ENCODE measurements at places on chromosomes 6 and 20.

GRCh38 chr20:58647796-58648501 is 3.1 kb upstream of the STX16 start:
- no peak for DNase-seq

DNA sequence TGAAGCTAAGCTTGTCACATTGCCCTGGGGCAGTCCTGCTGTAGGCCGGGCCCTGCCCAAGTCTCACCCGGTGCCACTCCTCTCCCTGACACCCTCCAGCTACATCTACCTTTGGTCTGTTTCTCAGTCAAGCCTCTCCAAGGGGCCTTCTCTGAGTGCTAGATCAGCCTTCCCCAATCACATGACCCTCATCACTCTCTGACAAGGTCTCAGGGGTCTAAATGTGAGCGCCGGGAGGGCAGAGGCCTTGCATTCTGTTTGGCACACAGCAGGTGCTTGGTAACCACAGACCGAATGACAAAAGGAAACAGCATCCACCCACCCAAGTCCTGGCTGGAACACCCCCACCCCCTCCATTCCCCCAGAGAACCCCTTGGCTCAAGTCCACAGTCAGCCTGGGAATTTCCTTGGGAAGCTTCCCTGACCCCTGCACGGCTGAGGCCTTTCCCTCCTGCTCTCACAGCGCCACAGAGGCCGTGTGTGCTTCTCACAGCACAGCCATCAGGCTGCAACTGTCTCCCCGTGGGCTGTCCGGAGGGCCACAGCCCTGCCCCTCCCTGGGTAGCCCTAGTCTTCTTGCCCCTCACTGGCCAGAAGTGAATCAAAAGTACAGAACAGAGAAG is 32.9 kb downstream of the PKIG start:
- no peak for DNase-seq

DNA sequence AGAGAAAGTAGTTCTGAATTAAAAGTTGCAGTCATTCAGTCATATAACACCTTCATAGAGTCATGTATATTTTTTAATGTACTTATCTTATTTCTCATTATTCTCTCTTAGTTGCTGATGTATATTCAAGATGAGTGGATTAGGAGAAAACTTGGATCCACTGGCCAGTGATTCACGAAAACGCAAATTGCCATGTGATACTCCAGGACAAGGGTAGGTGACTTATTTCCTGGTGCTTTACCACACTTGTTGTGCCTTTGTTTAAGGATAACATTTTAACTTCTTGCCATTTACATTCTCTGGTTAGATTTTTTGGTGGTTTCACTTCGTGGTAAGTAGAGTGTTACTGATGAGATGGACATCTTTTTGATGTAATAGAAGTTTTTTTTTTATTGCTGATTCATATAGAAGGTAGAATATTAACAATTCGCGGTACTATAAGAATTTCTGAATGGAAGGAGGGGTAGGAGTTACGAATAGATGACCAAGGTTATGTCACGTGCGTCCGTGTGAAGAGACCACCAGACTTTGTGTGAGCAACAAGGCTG is 120.5 kb downstream of the NCOA3 start:
- DNase-seq: no peak

DNA sequence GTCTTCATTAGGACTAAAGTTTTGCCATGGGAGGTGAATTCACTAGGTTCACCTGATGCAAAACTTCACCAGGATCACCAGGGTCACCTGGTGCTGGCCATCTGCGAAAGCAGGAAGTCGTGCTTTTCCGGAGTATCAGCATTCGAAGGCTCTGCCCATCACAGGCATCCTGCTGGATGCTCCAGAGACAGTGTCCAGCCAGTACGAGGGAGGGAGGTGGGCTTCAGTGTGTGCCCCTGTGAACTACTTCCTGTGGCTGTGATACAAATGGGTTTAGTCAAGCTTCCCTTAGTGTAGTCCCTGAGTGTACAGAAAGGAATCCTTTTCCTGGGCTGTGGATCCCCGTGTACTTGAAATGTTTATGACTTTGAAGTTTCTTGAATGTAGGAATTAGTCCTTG is 3.4 kb upstream of the RPS6KA2 start:
- DNase-seq: no peak

DNA sequence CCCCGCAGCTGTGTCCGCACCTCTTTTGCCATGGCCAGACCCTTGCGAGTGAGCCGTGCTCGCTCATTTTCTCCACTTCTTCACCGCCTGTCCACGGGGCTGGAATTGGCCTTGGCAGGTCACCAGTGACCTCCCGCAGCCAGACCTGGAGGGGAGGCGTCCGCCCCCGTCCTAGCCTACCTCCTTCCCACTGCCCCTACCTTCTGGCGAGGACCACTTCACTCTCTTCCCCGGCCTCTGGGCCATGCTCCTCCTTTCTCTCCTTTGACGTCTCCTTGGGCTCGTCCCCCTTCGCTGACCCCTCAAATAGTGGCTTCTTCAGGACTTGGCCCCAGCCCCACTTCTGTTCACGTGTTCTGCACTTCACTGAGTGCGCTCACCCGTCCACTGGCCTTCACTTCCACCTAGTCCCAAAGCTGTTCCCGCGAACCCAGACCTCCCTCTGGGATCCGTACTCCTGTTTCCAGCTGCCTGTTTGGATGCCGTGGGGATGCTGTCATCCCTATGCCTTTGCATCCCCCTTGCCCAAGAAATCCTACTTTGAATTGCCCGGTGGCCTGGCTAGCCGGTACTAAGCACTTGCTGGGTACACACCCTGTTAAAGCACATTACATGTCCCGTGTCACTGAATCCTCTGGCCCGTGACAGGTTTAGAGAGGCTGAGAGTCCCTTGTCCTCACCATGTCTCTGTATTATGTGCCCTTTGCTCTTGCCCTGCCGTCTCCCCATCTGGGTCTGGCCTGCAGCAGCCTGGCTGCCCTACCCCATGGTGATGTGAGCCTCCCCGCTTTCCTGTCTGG is 33.0 kb downstream of the SPATA2 start:
- no peak for DNase-seq

DNA sequence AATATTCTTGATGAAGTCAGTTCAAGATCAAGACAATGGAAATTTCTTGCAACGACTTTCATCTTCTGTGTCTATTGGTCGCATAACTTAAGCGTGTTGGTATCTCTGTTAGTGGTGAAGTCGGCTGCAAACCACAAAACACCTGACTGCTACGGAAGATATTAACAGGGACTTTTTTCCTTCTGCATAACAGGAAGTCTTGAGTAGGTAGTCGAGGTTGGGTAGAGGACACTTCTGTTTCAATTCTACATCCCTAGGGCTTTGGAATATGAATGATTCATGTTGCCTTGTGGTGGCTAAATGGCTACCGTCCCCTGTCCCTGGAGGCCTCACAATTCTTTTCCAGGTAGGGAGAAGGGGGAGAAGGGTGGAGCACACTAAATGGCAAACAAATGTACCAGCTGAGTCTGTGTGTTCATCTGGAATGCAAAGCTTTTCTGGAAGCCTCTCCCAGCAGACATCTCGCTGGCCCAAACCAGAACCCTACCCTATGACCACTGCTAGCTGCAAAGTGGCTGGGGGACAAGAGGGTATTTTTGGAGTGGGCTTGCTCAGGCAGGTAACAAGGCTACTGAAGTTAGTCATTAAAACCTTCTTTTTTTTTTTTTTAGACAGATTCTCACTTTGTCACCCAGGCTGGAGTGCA is 34.6 kb upstream of the NKX2-2 start:
- peak; percentile 46 for DNase-seq

DNA sequence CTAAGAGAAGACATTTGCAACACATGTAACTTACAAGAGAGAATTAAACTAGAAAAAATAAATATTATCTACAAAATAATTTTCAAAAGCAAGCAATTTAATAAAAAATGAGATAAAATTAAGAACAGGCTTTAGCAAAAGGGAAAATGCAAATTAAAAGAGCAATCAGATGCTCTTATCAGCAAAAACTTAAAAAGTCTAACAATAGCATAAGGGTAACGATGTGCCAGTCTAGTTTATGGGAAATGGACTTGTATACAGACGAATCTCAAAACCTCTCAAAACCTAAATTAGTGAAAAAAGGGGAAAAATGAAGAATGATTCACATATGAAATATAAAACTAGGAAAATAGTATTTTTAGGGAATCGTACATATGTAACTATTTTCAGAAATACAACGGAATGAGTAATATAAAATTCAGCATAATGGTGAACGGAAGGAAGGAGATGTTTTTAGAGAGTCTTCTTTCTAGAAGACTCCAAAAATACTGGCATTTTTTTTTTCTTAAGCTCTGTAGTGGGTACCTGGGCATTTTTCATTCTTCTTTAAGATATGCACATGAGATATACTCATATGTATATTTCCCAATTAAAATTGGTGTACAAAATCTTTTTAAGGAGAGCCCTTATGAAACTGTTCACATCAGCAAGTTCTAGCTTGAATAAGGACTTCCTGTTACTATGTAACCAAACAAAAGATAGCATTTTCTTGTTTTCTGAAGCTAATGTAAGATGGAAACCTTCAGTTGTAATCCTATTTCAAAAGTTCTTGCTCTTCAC is 927 bp upstream of the MANEA start:
- DNase-seq: no peak

DNA sequence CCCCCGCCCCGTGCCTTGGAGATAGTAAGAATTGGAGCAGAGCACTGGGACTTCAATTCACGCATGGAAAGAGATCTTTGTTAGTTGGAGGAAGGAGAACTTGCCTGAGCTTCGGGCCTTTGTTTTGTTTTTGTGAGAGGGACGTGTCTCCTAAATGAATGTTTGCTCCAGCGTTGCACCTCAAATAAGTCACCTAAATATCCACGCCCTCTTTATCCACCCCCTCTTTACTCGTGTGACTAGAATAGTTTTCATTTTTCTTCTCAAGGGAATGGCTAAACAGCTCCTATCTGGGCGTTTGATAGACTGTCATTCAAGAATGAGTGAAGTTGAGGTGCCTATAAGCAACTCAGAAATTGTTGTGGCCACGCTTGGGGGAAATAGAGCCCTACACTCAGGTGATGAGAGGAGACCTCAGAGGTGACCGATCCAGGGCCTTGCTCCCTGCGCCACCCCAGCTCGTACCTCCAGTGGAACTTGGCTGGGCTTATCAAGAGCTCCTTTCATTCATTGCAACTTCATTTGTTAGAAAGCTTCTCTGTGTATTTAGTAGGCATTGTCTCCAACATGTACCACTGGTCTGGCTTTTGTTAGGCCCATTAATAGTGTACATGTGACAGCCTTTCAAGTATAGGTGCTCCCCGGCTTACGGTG is 861 bp downstream of the PCMTD2 start:
- no peak for DNase-seq

DNA sequence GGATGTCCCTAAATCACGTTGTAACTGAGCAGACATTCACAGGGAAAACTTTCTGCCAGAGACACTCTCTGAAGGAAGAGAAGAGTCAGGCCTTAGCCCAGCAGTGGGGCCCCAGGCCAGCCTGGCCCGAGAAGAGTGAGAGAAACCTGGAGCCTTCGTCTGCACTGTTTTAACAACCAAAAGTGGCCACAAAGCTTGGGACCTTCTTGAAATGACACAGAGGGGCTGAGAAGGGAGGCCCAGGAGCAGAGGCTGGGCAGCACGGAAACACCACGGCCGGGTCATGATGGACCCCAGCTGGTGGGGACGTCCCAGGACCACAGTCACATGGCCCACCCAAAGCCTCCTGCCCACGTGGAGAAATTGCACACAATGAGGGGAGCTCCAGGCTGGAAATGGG is 126.8 kb upstream of the THBS2 start:
- DNase-seq: no peak

DNA sequence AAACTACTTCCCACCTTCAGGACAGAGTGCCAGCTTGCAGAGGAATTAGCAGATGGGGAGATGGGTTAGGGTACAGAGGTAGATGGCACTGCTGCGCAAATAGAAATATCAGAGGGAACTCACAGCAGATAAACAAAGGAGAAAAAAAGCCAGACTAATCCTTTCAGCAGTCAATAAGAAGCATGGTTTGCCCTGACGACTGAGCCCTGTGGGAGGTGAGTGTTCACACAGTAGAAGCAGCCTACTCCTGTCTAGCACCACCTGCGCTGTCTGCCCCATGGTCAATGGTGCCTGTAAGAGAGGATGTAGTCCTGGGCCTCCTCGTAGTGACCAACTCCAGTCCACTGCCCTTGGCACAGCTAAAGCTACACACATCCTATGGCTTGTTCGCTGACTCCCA is 174.1 kb downstream of the IBTK start:
- no peak for DNase-seq

DNA sequence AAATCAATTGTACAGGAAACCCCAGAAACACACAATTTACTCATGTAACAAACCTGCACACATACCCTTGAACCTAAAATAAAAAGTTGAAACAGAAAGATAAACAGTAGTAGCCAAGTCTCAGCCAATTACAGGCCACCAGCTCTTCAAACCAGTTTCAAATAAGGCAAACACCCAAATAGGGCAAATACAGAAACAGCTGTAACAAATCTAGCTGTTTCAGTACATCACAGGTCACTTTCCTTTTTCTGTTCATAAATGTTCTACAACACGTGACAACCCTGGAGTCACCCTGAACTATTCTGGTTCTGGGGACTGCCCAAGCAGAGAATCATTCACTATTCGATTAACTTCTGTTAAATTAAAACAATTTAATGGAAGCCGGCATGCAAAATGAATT is 329.0 kb downstream of the GJA1 start:
- DNase-seq: no peak

GRCh38 chr20:11740975-11741374 is 176.7 kb upstream of the BTBD3 start:
- no peak for DNase-seq
